Activated CD4-positive, alpha-beta T cell treated with anti-CD3 and anti-CD28 coated beads for 4 hours (primary cell): ENCODE measurements at places on chromosomes 11 and 22.

DNA sequence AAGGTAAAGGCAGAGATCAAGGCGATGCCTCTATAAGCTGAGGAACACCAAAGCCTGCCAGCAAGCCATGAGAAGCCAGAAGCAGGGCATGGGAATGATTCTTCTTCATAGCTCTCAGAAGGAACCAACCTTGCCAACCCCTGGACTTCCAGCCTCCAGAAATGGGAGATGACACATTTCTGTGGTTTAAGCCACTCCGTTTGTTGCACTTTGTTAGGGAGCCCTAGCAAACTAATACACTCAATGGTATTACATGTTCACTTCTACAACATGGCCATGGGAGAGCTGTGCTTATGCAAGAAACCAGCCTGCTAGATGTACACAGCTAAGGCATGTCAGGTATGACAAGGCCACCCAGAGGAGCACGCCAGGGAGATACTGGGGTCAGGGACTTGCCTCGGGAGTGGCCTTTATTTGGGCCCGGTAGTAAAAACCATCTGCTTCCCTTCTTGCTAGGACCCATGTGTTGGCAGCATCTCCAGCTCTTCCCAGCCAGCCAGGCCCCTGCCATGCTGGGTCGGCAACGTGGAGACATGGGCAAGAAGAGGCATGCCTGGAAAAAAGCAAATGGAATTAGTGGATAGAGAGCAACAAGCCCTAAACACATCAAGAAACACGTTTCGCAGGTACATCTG lies 3.6 kb downstream of the C11orf16 start:
- no peak for DNase-seq

- no peak for DNase-seq
Measured at GRCh38 chr11:117604336-117604995, 192.6 kb downstream of the DSCAML1 start.

DNA sequence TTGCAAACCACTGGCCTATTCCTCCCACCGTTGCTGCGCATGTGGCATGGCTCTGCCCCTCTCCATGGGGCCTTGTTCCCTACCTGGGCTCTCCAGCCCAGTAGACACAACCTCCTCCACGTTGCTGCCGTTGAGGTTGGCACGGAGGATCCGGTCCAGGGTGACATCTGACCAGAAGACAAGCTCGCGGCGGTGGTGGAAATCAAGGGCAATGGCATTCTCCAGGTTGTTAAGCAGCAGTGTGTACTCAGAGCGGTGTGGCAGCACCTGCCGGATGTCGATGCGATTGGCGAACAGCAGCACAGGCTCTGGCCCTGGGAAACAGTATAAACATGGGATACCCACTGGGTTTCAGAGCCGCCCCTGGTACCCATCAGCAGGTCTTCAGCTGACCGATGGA lies 23.8 kb downstream of the LRP4 start:
- no peak for DNase-seq

DNA sequence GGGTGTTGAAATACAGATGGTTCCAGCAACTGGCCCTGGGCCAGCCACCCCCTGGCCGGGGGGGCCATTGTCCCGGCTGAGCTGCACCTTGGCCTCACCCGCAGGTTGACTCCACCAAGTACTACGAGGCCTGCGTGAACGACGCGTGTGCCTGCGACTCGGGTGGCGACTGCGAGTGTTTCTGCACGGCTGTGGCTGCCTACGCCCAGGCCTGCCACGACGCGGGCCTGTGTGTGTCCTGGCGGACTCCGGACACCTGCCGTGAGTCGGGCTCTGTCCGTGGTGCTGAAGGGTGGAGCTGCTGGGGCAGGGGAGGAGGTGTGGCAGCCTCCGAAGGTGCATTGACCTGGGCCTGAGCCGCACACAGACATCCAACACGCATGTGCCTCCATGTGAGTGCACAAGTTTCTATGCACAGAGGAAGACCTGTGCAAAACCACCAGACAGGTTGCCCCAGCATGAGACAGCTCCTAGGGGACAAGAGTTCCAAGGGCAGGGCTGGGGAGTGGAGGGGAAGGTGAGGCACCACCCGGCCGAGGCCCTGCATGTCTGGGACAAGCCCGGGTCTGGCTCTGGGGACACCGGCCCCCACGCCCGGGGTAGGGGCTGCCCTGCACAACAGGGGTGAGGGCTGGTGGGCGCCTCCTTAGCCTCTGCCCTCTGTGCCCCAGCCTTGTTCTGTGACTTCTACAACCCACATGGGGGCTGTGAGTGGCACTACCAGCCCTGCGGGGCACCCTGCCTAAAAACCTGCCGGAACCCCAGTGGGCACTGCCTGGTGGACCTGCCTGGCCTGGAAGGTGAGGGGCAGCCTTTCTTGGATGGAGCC lies 16.1 kb downstream of the MUC5B start:
- DNase-seq: no peak

GRCh38 chr11:130783323-130783722 lies 133.0 kb downstream of the SNX19 start:
- DNase-seq: no peak

- DNase-seq: no peak
Measured at GRCh38 chr11:43922295-43922648, 20.2 kb upstream of the C11orf96 start.

GRCh38 chr11:66264914-66265313 lies 3.5 kb upstream of the RAB1B start:
- DNase-seq: peak; percentile 32

DNA sequence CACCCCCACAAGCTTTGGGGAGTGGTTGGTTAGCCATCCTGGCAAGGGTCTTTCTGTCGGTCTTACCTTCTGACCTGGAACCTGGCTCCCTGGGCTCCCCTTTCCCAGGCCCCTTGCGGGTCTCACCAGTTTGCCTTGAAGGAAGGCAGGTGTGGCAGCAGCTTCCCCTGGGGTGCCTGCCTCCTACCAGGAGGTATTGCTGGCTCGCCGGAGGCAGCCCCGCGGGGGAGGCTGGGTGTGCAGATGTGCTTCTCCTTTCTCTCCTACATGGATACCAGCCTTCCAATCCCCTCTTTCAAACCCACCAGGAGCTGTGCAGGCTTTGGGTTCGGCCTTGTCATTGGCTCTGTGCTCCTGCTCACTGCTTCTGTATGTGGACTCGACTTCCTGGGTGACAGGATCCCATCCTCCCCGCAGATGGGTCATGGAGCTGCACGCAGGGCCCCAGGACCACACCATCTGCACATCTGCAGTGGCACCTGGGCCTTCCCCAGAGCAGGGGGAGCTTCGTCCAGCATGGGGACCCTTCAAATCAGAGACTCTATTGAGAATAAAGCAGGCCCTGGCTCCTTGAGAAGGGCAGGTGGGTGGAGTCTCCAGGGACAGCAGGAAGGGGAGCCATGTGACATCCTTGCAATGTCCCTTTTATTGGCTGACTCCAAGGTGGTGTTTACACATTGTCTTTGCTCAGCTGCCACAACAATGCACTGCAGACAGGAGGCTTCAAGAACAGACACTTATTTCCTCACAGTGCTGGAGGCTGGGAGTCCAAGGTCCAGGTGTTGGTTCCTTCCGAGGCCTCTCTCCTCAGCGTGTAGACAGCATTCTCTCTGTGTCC lies 592.0 kb downstream of the BRD1 start:
- no peak for DNase-seq

- no peak for DNase-seq
Measured at GRCh38 chr11:36471577-36471976, 38.5 kb downstream of the TRAF6 start.

DNA sequence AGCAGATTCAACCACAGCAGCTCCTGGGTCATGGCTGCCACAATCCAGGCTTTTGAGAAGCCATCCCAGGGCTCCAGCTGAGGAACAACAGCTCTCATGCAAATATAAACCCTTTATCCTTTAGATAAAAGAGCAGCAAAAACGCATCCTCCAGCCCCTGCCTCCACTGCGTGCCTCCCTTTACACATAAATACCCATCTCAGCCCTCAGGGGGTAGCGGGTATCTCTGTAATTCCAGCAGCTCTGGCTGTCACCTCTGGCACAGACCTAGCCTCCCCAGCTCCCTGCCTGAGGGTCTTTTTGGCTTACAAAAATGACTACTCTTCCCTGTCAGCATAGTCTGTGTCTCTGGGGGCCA lies 21.6 kb downstream of the LMO1 start:
- no peak for DNase-seq

- DNase-seq: no peak
Measured at GRCh38 chr11:78177216-78177615, 11.2 kb downstream of the KCTD21 start.
